Muscle of arm (tissue), 14 donors: ENCODE measurements at places on chromosomes 13 and 19. TPM values are rescaled to one million over a fixed set of nuclear protein-coding genes. Genes with fewer than 3 reads are reported as not detected.

GRCh38 chr19:41595258-41595889, 19.4 kb downstream of the CEACAM21 start:
- DNase-seq = peak; percentile 36

DNA sequence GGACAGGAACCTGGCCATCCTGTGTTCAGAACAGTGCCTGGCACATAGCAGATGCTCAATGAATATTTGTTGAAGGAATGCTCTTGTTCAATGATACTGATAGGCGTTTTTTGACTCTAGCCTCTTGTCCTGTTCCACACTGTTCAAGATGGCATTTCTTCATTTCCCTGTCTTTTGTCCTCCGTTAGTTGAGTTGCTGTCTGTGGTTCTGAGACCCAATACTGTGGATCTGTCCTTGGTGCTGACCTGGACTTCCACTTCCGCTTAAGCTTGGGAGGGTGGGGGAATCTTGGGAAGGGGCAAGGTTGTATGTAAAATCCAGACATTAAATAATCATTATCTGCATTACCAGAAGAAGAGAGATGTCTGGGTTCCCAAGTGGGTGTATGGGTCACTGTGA, 8.3 kb upstream of the KCNN4 start:
- DNase-seq = no peak

URAD gene
- not detected for polyA plus RNA-seq

ETHE1 gene
- not detected for polyA plus RNA-seq

GRCh38 chr19:18900700-18901481, 4.9 kb upstream of the CERS1 start:
- no peak for DNase-seq

DNA sequence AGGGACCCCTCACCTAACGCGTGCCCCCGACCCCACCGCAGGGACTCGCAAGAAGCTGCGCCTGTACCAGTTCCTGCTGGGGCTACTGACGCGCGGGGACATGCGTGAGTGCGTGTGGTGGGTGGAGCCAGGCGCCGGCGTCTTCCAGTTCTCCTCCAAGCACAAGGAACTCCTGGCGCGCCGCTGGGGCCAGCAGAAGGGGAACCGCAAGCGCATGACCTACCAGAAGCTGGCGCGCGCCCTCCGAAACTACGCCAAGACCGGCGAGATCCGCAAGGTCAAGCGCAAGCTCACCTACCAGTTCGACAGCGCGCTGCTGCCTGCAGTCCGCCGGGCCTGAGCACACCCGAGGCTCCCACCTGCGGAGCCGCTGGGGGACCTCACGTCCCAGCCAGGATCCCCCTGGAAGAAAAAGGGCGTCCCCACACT, 4.7 kb upstream of the MYBPC2 start:
- DNase-seq = peak; percentile 87

SIGLEC14 gene
- 1.6 TPM for polyA plus RNA-seq

ZNF675 gene
- polyA plus RNA-seq = 9.7 TPM

GRCh38 chr19:49120325-49120683, 960 bp downstream of the PPFIA3 start:
- DNase-seq = no peak

- DNase-seq = no peak
Measured at GRCh38 chr19:46216612-46217011, 12.9 kb upstream of the IGFL1 start.

EBI3 gene
- 0.39 TPM for polyA plus RNA-seq

GRCh38 chr19:54041969-54042606, 21.6 kb downstream of the VSTM1 start:
- DNase-seq = no peak

DNA sequence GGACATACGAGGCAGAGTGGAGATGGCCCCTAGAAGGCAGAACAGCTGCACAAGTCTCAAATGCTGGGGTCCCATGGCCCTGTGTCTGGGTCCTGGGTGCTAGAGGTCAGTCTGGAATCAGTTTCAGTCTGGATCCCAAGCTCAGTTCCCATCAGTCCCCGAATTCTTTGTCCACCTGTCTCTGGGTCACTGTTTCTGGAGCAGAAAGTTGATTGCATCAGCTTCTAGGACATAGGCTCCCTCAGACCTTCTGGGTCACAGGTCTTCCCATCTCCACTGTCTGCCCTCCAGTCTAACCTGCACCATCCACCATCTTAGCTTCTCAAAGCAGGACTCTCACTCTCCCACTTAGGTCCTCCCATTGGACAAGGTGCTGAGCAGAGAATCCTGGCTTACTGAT, 5.3 kb downstream of the LYPD4 start:
- no peak for DNase-seq

- DNase-seq = peak; percentile 7
Measured at GRCh38 chr13:86135856-86136255, 336.6 kb upstream of the SLITRK6 start.

GRCh38 chr13:52454459-52454819, 839 bp upstream of the CKAP2 start:
- DNase-seq = no peak

UPK1A gene
- not detected for polyA plus RNA-seq

ZNF57 gene
- polyA plus RNA-seq = 11.6 TPM

GRCh38 chr13:73189362-73189761, 130.6 kb downstream of the KLF5 start:
- no peak for DNase-seq

TMEM150B gene
- polyA plus RNA-seq = not detected

ZNF726 gene
- 4.4 TPM for polyA plus RNA-seq

DNA sequence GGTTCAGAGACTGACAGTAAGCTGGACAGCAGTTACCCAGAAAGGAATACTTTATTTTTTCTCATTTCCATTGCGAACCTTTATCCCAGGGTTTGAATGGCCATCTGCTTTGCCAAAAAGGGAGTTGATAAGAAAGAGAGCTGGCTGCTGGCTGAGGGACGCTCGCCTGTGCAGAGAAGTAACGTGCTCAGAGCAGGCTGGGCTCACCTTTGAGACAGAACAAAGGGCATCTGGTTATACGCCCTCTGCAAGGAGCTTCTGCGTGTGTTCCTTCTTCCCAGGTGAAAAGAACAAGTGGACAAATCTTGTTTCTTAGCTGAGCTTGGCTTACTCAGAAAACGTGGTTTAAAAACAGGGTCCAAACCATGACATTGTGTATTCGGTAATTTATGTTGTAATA, 47.4 kb downstream of the EFNB2 start:
- no peak for DNase-seq

ISOC2 gene
- polyA plus RNA-seq = 28.2 TPM

GRCh38 chr19:33671211-33671610, 49.5 kb downstream of the CHST8 start:
- DNase-seq = no peak

ZNF554 gene
- polyA plus RNA-seq = 6.0 TPM

GRCh38 chr13:102028868-102029267, 373.0 kb downstream of the FGF14 start:
- no peak for DNase-seq

- DNase-seq = no peak
Measured at GRCh38 chr13:23991119-23991518, 93.8 kb upstream of the C1QTNF9B start.

ZNF829 gene
- 4.5 TPM for polyA plus RNA-seq

- DNase-seq = peak; percentile 86
Measured at GRCh38 chr13:80374444-80374843, 33.5 kb upstream of the SPRY2 start.

NPAS1 gene
- polyA plus RNA-seq = 1.7 TPM

DNA sequence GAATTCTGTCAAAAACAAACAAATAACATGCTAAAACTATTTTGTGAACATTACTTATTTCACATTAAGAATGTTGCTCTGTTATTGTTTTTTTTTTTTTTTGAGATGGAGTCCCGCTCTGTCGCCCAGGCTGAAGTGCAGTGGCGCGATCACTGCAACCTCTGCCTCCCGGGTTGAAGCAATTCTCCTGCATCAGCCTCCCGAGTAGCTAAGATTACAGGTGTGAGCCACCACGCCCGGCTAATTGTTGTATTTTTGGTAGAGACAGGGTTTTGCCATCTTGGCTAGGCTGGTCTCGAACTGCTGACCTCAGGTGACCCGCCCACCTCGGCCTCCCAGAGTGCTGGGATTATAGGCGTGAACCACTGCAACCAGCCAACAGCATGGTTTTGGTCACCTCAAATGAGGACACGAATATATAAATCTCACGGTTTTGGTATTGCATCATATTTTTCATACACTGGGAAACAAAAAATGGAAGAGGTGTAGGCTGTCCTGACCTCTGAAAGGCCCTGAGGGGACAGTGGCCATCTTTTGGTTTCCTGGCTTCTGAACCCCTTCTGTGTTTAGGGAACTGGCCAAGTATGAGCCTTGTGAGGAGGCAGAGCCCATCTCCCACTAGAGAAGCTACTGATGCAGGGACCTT, 25.5 kb downstream of the GPR42 start:
- DNase-seq = no peak

SPACA7 gene
- polyA plus RNA-seq = not detected
